Activated CD8-positive, alpha-beta memory T cell treated with anti-CD3 and anti-CD28 coated beads for 1 hour (primary cell): ENCODE measurements at places on chromosomes 2 and 18.

GRCh38 chr2:7999683-8000476 lies 682.0 kb upstream of the ID2 start:
- DNase-seq: no peak

GRCh38 chr2:162092658-162093556 lies 18.9 kb upstream of the DPP4 start:
- DNase-seq: no peak

DNA sequence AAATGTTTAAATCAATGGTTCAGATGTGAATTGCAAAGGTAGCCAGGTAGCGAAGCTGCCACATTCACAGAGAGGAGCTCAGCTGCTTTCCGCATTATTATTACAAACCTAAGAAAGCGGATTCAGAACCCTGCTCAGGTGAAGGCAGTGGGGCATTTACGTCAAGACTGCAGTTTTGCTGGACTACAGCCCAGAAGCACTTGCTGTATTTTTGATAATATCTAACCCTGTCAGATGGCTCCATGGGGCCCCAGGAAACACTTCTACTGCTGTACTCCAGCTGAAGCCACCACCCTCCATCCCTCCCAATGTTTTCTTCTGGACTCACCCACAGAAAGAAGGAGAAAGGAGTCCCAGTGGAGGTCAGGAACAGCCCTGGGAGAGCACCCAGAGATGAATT lies 96.9 kb downstream of the TPO start:
- DNase-seq: no peak

- DNase-seq: no peak
These were observed 172.2 kb upstream of the RASGRP3 start for GRCh38 chr2:33304032-33304864.

DNA sequence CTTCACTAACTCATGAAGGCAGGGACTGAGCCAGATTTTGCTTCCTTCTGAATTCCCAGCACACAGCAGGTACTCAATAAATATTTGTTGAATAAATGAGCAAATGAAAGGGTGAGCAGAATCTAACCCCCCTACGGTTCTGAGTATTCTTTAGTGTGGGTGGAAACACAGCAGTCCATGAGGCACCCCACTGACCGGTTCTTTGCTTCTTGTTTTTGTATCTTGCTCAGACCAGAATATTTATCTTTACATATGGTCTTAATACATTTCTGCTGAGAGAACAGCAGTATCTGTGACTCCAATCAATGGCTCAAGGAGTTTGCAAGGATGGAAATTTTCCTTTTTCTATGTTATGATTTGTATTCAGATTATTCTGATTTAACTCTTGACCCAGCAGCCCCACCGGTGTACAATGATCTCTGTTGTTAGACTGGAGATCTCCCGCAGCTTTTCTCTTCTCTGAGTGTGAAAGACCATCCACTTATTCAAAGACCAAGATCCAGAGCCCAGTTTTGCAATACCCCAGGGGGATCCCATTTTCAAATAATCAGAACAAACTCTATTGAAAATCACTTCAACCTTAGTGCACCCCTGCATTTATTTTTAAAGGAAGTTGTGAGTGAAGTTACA lies 506.5 kb upstream of the TNP1 start:
- DNase-seq: no peak

- DNase-seq: no peak
These were observed 487.2 kb downstream of the BCL11A start for GRCh38 chr2:60066096-60066839.

GRCh38 chr2:86160156-86160952 lies 34.9 kb downstream of the IMMT start:
- DNase-seq: no peak

DNA sequence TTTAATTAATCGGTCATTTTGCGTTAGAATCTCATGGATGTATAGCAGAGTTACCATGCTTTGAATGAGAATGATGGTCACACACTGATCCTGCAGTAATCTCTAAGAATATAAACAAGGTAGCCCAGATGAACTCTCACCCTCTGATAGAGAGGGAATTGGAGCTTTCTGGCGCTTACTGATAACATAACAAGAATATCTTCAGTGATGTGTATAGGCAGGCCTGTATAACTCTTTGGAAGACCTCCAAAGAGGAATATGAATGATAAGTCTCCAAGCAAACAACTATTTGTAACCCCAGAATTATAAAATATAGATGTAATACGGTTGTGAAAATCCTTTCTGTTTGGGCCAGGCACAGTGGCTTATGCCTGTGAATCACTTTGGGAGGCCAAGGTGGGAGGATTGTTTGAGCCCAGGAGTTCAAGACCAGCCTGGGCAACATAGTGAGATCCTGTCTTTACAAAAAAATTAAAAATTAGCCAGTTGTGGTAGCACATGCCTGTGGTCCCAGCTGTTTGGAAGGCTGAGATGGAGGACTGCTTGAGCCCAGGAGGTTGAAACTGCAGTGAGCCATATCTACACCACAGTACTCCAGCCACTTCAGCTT lies 52.5 kb upstream of the LTBP1 start:
- DNase-seq: no peak

DNA sequence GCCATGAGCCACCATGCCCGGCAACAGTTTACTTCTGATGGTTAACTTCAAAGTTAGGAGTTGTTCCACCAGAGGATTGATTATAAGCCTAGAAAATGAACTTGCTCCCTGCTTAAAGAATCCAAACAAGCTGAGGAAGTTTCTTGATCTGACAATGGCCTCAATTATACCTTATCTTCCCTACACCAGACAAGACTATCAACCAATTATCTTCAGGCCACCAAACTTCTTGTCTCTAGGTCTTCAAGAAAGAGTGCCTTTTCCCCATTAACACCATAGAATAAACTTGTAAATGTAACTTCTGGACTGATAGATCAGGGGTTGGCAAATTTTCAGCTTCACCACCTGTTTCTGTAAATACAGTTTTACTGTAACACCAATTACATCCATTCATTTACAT lies 15.0 kb downstream of the ZC3H8 start:
- no peak for DNase-seq

- DNase-seq: no peak
These were observed 111.1 kb downstream of the RIT2 start for GRCh38 chr18:43004421-43004820.

GRCh38 chr2:172555522-172556283 lies at the start of gene PDK1:
Gene PDK1, plus strand, starts transcription at chr2:172556090. Its CDS starts 61 bp downstream, at chr2:172556151.
- peak; percentile 65 for DNase-seq

GRCh38 chr18:805008-805754 lies 6.9 kb downstream of the YES1 start:
- no peak for DNase-seq

DNA sequence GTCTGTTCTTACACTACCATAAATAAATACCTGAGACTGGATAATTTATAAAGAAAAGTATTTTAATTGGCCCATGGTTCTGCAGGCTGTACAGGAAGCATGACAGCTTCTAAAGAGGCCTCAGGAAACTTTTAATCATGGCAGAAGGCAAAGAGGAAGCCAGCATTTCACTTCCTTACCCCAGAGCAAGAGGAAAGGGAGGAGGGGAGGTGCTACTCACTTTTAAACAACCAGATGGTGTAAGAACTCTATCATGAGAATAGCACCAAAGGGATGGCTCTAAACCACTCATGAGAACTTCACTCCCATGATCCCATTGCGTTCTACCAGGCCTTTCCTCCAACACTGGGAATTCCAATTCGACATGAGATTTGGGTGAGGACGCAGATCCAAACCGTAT lies 344.4 kb upstream of the SLC39A10 start:
- no peak for DNase-seq

- DNase-seq: no peak
These were observed 787 bp upstream of the ADGRF3 start for GRCh38 chr2:26347286-26347865.

GRCh38 chr2:19575641-19576040 lies 217.2 kb upstream of the OSR1 start:
- DNase-seq: no peak

- no peak for DNase-seq
These were observed 255.0 kb downstream of the CAMKMT start for GRCh38 chr2:44616667-44617155.

- no peak for DNase-seq
These were observed 128.2 kb upstream of the CXCR4 start for GRCh38 chr2:136246086-136246669.

DNA sequence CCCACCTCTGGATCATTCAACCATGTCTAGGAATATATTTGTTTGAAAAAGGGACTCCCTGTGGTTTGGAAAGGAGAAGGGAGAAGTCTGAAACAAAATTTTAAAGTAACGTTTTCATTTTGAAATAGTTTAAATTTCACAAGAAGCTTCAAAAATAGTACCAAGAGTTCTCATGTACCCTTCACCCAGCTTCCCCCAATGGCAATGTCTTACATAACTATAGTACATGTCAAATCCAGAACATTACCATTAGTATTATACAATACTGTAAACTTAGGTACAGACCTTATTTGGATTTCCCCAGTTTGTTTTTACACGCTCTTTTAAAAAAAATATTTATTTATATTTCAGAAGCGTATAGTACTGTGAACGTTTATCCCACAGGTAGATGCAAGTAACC lies 4.0 kb upstream of the LYG2 start:
- DNase-seq: no peak

DNA sequence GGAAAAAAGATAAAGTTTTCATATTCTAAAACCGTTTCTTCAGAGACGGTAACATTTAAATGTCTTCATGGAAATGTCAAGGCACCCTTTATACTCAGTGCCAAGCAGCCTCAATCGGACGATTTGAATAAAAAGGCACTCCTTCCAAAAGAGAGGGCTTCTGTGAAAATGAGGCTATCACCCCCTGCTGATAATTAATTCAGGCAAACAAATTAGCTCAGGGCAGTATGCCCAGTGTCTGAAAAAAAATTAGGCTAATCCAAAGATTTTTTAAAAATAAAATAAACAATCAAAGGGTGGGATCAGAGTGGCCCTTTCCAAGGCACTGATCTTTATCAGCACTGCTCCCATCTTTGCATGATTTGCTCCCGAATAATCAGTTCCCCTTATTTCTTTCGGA lies 151.0 kb upstream of the PID1 start:
- no peak for DNase-seq

DNA sequence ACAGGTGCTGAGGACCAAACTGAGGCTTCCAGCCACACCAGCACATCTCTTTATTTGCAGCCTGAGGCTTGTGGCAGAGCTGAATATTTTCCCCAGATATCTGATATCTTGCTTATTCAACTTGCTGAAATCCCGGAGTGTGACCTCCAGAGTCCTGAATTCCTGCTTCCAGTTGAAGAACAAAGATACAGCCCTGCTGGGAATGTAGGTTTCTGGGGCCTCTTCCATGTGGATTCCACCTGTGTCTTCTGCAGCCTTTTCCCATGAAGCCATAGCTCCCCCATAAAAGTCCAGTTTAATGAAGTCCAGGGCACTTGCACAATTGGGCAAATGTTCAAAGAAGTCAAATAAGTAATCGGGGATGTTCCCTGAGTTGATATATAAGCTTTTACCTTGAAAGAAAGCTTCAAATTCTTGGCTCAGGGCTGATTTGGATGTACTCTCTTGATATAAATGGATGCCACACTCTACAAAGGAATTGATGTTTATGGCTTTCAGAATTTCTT lies 14.9 kb downstream of the NLRC4 start:
- no peak for DNase-seq

GRCh38 chr18:36374262-36374661 lies 76.7 kb downstream of the FHOD3 start:
- DNase-seq: no peak

DNA sequence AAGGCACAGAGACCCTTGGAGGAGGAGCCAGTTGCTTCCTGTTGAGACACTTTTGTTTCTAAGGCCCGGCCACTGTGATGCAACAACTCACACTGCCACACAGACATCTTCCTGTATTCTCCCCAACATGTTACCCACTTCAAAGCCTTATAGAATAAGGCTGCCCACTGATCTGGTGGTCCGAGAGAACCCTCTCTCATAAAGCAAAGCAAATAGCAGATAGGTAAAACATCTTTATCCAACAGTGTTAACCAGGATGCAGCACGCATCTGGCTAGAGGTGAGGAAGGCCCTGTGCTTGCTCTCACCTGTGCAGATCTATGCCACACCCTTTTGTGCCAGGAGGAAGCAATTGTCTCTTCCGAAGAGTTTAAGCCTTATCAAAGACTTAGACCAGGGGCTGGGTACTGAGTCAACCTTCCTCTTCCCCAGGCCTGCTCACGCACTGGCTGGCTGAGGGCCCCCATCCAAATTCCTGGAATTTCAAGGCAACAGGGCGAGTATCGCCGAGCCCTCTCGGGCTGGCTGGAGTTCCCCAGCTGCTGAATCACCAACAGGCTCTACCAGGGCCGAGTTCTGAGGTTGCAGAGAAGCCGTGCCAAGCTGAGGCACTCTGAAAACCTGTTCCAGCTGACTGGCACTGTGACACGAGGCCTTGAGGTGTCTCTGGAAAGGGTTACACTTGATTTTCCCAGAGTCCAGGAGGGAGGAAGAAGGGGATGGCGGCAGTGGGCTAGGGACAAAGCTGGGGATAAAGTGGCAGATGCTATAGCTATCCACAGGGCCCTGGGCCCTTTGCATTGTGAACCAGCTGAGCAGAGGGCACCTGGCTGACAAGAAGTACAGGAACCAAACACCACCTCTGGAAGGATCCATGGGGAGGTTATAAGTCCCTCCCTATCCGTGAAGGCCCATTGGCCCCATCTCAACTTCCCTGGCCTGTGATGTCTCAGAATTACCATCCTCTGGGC lies 29.3 kb downstream of the TGFA start:
- DNase-seq: no peak

GRCh38 chr2:219199470-219200211 lies 6.9 kb upstream of the ZFAND2B start:
- DNase-seq: no peak

DNA sequence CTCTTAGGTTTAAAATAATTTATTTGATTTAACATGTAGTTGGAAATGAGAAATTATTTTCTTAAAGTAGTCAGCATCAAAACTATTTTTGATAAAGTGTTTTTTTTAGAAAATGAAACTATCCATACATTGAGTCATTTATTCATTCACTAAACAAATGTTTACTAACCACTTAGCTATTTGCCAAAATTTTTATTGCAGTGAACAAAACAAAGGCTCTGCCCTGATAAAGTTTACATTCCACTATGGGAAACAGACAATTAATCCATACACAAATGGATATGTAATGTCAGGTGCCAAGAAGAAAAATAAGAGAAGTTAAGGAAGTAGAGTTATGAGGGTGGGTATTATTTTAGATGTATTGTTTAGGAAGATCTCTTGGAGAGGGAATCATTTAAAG lies 19.1 kb upstream of the CCDC178 start:
- DNase-seq: no peak

DNA sequence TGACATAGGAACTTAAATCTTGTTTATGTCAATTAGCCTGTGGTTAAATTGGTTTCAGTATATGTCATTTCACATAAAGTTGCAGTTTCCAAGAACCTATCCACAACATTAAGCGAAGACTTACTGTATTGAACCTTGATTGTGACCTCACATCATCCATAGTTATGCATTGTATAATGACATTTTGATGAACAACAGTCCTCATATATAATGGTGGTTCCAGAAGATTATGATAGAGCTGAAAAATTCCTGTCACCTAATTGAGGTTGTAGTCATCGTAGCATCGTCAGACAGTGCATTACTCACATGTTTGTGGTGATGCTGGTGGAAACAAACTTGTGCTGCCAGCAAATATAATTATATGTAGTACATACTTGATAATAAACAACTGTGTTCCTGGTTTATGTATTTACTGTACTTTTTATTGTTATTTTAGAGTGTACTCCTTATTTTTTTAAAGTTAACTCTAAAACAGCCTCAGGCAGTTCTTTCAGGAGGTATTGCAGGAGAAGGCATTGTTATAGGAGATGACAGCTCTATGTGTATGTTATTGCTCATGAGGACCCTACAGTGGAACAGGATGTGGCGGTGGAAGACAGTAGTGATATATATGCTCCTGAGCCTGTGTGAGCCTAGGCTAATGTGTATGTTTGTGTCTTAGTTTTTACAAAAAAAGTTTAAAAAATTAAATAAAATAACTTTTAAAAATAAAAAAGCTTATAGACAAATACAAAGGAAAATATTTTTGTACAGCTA lies 56.6 kb downstream of the UBE2E3 start:
- no peak for DNase-seq
